Progenitor cell of endocrine pancreas (in vitro differentiated cells): ENCODE measurements at places on chromosomes 1 and 21. TPM values are rescaled to one million over a fixed set of nuclear protein-coding genes. Genes with fewer than 3 reads are reported as not detected.

DNA sequence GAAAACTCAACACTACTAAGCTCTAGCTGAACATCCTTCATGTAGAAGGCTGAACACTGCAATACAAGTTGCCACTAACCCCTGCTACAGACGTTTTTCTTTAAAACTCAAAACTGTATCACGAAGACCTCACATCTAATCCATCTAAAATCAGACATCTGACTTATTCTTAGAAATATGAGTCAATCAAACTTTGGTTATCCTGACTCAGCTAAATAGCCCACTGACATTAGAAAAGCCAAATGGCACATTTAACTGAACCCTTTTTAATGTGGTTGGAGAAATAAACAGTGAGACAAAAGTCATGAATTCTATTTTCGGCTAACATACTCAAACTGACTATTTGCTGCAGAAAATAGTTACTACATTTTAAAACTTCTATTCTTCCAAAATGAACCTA, 35.6 kb downstream of the WLS start:
- DNase-seq = no peak

DNA sequence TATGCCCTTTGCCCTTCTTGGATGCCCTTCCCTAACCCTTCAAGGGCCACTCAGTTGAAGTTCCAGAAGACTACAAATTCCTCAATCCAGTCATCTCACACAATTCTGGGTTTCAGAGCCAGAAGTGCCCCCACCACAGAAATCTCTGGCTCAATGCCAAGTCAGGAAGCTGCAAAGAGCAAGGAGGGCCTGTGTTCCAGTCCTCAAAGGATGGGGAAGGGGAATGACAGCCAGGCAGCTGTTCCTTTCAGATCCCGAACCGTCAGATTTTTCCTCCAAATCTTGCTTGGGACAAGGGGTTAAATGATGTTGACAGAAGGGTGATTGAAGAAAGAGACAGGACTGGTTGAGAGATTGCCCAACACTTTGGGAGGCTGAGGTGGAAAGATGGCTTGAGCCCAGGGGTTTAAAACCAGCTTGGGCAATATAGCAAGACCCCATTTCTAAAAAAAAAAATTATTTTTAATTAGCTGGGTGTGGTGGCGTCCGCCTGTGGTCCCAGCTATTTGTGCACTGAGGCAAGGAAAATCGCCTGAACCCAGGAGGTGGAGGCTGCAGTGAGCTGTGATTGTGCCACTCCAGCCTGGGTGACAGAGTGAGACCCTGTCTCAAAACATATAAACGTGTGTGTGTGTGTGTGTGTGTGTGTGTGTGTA, 716 bp upstream of the HPDL start:
- DNase-seq = no peak

- DNase-seq = no peak
Measured at GRCh38 chr1:235843461-235843961, 23.2 kb downstream of the LYST start.

DNA sequence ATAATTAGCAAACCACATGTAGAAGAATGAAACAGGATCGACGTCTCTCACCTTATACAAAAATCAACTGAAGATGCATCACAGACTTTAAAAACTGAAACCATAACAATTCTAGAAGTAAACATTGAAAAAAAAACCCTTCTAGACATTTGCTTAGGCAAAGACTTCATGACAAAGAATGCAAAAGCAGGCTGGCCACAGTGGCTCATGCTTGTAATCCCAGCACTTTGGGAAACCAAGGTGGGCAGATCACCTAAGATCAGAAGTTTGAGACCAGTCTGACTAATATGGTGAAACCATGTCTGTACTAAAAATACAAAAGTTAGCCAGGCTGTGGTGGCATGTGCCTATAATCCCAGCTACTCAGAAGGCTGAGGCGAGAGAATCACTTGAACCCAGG, 1351.7 kb downstream of the MRPL39 start:
- DNase-seq = no peak

- no peak for DNase-seq
Measured at GRCh38 chr1:152980676-152981075, 3.2 kb upstream of the SPRR1A start.

DNA sequence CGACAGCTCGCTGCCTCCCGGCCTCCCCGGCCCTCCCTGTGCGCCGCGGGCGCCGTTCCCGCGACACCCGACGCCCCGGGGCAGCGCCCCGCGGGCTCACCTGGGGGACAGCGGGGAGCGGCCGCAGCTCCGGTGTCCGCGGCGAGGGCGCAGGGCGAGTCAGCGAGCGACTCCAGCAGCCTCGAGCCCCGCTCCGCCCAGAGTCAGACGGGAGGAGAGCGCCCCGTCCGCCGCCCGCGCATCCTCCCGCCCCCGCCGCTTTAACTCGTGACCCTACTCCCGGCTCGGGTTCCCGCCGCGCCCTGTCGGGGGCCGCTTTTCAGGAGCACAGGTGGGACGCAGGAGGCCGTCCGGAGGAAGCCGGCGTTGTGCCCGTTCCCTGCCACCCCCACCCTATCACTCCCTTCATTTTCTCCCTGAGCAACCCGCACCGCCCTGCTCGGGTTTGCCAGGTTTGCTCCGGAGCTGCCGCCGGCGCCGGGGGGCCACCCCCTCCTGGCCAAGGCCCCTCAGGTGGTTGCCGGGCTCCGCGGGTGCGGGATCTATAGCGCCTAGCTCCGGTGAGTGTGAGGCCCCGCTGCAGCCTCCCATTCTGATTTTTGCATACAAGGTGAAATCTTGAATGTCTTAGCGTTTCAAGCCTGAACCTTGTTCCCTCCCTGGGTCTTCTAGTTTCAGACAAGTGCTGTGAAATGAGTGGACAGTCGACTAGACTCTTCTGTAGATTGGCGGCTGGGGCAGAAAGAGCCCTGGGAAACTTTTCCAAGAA, at the start of gene MCOLN3:
TSS of gene MCOLN3 (minus strand) at position 205 of the 769 bp plus-strand sequence. CDS start 3,140 bp downstream, outside the sequence.
- DNase-seq = peak; percentile 59

GRCh38 chr21:8991088-8991907, 1530.1 kb upstream of the TPTE start:
- no peak for DNase-seq

GRCh38 chr1:192561301-192561700, 14.3 kb upstream of the RGS1 start:
- no peak for DNase-seq

DNA sequence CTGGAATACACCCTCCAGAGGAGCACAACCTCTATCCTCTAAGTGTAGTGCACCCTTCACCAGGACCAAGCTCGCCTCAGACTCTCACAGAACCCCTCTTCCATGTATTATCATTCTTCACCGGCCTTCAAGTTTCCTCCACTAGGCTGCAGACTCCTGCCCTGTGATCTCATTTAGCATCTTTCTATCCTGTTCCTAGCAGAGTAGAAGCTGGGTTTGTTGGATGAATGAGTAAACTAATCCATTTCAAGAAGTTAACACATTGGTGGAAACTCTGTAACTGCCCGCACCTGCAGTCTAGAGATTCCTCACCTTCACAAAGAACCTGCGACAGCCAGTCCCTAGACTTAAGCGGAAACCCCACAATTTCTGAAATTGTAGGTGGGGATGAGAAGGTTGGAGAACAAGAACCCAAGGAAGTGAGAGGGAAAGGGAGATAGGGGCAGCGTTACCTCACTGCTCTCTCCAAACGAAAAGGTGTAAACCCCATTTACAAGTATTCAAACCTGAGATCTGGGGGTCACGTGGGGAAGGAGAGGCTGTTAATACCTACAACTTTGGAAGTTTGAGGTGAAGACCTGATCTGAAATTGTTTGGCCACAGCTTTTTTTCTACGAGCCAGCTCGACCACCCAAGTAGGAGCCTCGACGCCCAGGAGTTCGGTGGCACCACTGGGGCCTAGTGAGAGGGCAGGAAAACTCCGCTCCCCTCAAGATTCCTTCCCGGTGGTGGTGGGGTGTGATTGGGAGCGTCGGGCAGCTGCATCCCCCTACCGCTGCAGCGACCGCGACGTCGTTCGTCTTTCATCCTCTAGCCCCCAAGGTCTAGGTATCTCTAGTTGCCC, 1.2 kb downstream of the PTPN14 start:
- DNase-seq = no peak

DNA sequence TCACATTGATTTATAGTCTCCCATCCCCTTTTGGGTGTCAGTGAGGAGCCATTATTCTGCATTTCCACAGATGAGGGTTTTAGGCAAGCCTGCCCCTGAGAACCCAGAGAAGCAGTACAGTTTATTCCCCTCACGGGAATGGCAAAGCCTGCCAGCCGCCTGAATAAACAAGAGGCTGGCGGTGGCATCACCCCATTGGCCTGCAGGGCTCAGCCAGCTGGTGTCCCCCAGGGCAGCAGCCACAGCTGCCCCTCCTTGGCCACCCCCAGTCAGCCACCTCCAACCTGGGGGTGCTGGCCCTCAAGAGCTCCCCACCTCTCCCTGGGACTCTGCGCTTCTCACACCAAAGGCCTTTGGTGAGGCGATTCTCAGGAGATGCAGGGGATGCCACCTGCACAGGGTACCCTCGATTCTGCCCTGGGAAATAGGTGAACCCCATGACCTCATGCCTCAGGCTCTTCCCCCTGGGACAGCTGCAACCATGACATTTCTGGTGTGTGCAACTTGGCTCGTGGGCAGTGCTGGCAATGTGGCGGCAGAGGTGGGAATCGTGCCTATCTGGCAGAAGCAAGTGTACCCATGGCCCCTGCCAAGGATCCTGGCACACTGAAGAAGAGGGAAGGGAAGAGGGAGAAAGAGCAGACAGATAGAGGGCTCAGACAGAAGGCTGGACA, 14.0 kb downstream of the OLFML2B start:
- DNase-seq = no peak

Gene TAL1
- total RNA-seq = not detected in 2 replicates

Gene IGSF5
- 0.22 and 0.33 TPM in 2 replicates for total RNA-seq

Gene ZNF593OS
- not detected in 2 replicates for total RNA-seq

Gene GUCA2B
- total RNA-seq = 0.89 and 1.3 TPM in 2 replicates

Gene CRYAA
- total RNA-seq = not detected in 2 replicates

Gene CENPF
- 62.1 and 62.8 TPM in 2 replicates for total RNA-seq

Gene MATN1
- total RNA-seq = 0.11 and 0.14 TPM in 2 replicates
